ENCODE measurements at places on chromosomes 6 and 20. TPM values are rescaled to one million over a fixed set of nuclear protein-coding genes. Genes with fewer than 3 reads are reported as not detected.

- no peak for DNase-seq
Observed at GRCh38 chr6:165325609-165326008, 16.2 kb upstream of the C6orf118 start.

Gene CEP85L
- polyA plus RNA-seq = 23.7 TPM

Gene ETV7
- polyA plus RNA-seq = not detected

Gene FHL5
- polyA plus RNA-seq = 1.7 TPM

DNA sequence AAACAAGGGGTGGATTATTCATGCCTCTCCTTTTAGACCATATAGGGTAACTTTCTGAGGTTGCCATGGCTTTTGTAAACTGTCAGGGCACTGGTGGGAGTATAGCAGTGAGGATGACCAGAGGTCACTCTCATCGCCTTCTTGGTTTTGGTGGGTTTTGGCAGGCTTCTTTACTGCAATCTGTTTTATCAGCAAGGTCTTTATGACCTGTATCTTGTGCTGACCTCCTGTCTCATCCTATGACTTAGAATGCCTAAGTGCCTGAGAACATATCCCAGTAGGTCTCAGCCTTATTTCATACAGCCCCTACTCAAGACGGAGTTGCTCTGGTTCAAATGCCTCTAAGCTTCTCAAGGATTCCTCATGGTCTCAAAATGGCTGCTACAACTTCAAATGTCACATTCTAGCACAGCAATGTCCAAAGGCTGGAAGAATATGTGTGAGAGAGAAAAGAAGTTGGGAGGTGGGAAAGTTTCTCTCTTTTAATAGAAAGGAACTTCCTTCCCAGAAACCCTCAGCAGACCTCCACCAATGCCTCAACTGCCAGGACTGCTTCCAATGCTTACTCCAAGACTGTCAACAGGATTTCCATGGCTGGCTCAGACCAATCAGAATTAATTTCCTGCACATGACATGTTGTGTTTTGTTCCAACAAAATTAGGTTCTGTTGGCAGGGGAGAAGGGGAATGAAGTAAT lies 46.6 kb upstream of the SLC9A8 start:
- no peak for DNase-seq

GRCh38 chr6:134182528-134182927 lies 130.1 kb upstream of the SLC2A12 start:
- no peak for DNase-seq

GRCh38 chr6:18931086-18931485 lies 543.9 kb downstream of the RNF144B start:
- DNase-seq = no peak

GRCh38 chr20:47878601-47879027 lies 93.3 kb upstream of the SULF2 start:
- no peak for DNase-seq

Gene HCK
- 3.5 TPM for polyA plus RNA-seq

- DNase-seq = no peak
Observed at GRCh38 chr6:72969666-72970065, 255.6 kb downstream of the KHDC1L start.

DNA sequence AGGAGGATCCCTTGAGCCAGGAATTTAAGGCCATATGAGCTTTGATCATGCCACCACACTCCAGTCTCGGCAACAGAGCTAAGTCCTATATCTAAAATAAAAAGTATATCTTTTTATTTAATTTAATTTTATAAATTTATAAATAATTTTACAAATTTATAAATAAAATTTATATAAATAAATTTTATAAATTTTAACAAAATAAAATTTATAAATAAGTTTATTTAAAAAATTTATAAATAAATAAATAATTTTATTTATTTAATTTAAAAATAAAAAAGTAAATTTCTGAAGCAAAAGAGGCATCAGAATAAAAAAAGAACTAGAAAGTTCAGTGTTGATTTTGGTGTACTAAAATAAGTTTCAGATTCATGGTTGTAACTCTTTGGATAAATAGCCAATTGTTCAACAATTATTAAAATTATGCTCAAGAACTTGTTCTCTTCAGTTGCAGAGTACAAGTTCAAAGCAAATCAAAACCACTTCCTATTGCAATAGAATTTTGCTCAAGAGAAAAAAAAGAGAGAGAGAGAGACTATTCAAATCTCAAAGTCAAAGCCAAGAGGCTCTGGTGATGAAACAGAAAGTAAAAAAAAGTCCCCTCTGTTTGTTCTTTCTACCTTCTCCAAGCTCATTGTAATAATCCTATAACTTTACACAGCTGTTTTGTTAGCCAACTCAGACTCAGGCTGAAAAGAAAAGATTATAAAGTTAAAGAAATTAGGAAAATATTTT lies 547.5 kb upstream of the ADGRB3 start:
- DNase-seq = no peak

DNA sequence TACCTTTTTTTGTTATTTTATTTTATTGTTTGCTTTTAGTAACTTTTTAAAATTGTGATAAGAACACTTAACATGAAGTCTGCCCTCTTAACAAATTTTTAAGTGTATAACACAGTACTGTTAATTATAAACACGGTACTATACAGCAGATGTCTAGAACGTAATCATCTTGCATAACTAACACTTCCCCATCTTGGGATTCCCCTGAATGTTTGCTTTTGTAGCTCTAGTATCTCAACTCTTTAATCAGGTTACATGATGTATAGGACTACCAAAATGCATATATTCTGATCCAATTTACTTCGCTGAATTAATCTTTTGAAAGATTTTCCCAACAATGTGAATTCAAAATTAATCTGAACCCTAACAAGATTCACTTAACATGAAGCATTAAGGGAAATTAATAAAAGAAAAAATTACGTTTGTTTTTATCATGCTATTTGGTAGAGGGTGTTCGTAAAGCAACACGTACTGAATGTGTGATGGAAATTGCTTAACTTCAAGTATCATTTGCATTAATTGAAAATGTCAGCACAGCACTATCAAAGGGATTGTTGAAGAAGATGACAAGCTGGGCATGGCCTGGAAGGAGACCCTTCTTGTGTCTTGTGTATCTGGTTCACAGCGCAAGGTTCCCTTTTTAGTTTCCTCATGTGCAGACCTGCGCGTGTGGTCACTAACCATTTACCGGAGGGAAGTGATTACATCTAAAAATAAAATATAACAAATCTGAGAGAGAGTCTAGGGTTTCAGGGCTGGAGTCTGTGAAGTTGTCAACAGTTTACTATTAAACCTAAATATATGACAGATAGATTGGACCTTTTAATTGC lies 15.2 kb downstream of the COL19A1 start:
- DNase-seq = no peak

Gene BPIFB1
- not detected for polyA plus RNA-seq

- DNase-seq = no peak
Observed at GRCh38 chr6:157187182-157188083, 135.9 kb downstream of the TMEM242 start.

DNA sequence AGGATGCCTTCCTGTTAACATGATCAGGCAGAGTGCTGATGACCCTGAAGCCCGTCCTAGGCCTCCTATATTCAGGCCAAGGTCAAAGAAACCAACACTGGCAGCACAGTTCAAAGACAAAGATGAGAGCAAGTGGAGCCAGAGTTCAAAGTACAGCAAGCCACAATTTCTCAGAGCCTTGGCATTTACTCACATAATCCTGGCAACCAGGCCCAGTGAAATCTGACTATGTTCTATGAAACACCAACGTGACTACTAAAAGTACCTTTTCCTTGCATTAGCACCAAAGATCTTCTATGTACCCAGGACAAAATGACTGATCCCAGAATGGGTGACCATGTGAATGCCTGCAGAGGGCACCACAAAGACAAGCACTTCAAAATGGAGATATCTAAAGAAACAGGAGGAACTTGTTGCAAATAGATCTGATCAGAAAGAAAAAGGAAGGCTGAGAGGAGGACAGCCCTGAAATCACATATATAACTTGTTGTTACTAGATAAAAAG lies 3.9 kb downstream of the NFS1 start:
- no peak for DNase-seq

DNA sequence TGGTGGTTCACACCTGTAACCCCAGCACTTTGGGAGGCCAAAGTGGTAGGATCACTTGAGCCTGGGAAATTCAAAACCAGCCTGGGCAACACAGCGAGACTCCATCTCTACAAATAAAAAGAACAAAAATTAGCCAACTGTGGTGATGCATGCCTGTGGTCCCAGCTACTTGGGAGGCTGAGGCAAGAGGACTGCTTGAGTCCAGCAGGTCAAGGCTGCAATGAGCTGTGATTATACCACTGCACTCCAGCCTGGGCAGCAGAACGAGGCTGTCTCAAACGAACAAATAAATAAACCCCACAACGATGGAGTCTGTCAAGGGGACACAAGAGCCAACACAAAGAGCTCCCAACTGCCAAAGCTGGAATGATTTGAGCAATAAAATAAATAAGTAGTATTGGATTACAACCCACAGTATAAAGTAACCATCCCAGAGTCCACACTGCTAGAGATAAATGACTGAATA lies 13.5 kb downstream of the ZMYND8 start:
- no peak for DNase-seq

Gene BTN2A1
- 27.5 TPM for polyA plus RNA-seq

DNA sequence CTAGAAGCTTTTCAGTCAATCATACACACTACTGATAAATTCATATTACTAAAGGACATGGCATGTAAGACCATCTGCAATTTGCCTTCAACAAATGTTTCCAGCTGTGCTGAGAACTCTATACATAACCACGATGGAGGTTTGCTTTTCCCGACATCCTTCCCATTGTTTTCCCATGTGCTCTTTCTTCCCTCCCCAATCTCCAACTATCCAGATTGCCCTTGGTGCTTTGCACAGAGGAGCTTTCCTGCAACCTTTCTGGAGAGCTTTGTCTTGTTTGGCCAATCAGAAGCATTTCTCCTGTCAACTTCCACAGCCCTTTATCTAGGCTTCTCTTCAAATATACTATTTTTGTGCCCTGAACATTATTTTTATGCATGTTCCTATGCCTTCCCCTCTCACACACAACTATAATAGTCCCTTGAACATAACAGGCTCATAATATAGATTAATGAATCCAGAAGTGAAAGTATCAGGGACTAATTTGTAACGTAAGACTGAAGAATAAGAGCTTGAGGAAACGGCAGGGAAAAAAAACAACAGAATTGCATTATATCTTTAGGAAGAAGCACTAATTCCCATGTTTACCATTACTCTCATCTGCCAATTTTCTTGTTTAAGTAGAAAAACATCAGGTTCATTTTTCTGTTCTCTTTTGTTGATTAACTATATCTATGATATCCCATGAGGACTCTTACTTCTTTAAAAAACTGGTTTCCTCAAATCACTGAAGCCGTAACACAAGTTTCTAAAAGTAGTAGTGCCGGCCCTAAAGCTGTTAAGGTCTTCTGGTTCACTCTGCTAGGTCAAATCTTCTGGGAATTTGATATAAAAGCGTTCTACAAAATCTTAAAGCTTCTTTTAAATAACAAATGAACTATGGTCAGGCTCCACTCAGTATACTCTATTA lies 20.1 kb downstream of the SMLR1 start:
- DNase-seq = no peak

GRCh38 chr6:43871284-43871683 lies 101.3 kb downstream of the VEGFA start:
- DNase-seq = no peak

Gene CCN5
- polyA plus RNA-seq = 0.06 TPM

Gene CGAS
- polyA plus RNA-seq = 3.9 TPM

All from forelimb muscle (tissue), 1 donor.